ENCODE measurements at places on chromosomes 7 and 10.

DNA sequence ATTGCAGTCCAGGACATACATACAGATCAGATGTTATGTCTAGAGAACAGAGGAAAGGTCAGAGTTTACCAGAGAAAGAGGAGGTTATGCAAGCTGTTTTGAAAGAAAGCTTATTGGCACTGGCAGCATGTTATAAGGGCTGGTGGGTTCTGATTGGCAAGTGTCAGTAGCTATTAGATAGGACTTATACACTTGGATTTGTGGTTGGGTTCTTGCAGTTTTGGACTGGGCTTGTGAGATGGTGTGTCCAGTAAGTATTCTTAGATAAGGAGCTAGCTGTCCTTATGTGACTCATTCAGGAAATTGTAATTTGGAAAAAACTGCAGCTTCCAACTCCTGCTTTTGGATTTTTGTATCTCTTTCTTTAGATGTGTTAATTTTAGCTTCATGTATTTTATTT is 130.7 kb upstream of the NAMPT start:
- no peak for DNase-seq

GRCh38 chr10:62744136-62744535 is 60.4 kb upstream of the ADO start:
- no peak for DNase-seq

DNA sequence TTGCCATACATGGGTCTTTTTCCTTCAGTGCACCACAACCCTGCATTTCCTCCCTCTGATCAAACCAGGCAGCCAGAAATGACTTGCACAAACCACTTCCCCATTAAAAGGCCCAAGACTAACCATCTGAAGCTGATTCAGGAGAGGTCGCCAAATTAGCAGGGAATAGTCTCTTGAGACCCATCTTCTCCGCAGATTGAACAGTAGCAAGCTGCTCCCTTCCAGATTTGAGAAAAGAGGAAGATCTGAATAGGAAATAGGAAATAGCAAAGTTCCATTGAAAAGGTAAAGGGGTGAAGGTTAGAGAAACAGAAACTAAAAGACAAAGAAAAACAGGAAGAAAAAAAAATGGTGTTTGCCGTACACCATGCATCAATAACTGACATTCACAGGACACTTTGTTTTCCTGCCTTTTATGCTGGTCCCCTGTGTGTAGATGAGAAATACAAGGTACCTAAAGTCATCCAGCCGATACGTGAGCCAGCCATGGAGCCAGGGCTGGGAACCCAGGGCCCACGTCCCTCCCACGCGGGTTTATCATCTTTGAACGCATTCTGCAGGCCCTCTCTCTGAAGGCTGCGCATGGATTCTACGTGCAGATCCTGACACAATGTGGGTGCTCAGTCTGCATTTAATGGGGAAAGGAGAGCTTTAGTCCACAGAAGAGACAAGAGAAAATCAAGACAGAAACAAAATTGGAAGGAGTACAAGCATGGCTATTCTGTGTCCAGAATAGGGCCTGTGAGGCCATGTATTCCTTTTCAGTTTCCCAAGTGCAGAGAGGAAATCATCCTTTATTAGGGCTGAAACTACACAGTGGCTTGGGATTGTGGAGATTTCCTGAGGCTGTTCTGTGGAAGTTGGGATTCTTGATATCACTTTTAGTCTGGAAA is 268.4 kb upstream of the NPVF start:
- DNase-seq, result no peak

DNA sequence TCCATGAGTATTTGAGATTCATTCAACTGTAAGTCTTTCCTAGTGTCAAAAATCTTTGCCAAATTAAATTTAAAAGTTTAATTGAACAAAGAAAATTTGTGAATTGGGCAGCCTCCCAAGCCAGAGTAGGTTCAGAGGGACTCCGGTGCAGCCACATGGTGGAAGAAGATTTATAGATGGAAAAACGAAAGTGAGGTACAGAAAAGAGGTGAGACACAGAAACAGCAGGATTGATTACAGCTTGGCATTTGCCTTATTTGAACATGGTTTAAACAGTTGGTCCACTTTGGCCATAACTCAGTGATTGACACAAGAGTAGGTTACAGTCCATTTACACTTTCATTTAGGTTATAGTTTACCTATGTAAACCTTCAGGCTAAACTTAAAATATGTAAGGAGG is 465.8 kb downstream of the ARL4A start:
- DNase-seq, result no peak

GRCh38 chr10:97795886-97796285 is 24.1 kb upstream of the SFRP5 start:
- DNase-seq, result no peak

DNA sequence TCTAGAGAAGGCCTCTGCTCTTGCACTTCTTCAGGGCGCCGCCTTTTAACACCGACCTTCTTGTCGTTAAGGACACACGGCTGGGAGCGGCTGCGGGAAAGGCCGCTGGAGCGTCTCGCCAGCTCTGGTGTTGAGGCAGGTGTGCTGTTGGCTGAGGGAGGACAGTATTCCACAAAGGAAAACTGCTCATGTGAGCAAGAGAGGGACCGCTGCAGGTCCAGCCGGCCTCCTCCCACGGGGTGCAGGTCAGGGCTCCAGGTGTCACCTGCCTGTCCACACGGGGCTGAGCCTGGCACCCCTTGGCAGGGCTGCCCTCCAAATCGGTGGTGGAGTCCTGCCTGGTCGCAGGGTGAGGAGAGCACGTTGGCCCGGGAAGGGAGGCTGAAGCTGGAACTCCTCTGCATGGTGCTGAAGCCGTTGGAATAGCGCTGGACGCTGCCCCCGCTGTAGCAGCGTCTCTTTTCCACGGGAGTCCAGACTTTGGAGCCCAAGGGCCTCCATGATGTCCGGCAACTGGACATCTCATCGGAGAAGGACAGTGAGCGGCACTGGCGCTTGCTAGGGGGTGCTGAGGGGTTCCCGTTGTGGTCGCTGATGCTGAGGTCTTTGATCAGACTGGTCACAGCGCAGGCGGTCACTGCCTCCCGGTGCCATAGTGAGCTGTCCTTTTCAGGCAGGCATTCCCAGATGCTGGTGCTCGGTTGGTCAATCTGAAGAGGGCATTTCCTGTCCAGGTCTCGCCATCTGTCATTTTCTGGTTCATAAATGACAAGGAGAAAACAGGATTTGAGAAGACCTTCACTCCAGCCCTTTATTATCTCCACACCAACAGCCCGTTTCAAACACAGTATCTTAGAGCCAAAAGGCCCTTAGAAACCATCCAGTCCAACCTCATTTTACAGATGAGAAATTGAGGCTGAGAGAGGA is 62.3 kb downstream of the FAM53B start:
- DNase-seq, result no peak
